ENCODE measurements at places on chromosomes 16 and 17. TPM values are rescaled to one million over a fixed set of nuclear protein-coding genes. Genes with fewer than 3 reads are reported as not detected.

The MMP2 gene
- total RNA-seq: not detected

The ARHGAP23 gene
- 0.57 TPM for total RNA-seq

The ATP2A1 gene
- 2.6 TPM for total RNA-seq

The KIAA0513 gene
- total RNA-seq: 12.9 TPM

The METRNL gene
- 31.1 TPM for total RNA-seq

- DNase-seq: no peak
These were observed 25.9 kb downstream of the LPCAT2 start for GRCh38 chr16:55534756-55535155.

- no peak for DNase-seq
These were observed 759 bp downstream of the ELAC2 start for GRCh38 chr17:13016881-13017654.

- no peak for DNase-seq
These were observed 40.5 kb upstream of the MGAT5B start for GRCh38 chr17:76827736-76828135.

DNA sequence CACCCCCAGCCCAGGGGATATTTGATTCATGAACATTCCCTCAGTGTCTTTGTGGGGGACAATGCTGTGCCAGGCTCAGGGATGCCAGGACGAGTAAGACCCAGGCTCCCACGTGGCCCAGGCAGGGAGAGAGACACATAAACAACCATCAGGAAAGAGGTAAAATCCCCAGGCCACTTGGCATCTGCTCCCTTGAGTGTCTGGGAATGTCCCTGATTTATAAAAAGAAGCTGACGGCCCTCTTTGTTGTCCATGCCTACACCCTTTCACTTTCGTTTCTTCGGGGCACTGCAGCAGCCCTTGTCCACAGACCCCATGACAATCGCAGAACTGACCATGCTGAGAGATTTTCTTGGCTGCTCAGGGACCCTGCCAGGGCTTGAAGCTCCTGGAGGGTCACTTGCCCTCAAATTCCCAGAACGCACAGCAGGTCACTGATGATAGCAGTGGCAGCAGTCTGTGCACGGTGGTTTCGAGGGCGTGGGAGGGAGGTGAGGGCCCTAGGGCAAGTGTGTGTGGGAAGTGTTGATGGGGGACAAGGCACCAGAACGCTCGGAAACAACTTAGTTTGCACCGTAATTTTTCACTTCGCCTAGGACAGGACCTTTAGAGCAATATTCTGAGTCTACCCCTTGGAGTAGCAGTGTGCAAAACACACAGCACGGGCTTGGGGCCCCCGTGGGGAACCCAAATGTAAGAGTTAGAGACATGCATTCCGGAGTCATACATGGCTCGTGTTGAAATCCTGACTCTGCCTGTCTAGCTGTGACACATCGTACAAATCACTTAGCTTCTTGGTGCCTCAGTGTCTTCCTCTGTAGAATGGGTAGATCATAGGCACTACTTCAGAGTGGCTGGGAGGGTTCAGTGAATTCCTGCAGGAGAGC lies 4.7 kb downstream of the NOD2 start:
- no peak for DNase-seq

DNA sequence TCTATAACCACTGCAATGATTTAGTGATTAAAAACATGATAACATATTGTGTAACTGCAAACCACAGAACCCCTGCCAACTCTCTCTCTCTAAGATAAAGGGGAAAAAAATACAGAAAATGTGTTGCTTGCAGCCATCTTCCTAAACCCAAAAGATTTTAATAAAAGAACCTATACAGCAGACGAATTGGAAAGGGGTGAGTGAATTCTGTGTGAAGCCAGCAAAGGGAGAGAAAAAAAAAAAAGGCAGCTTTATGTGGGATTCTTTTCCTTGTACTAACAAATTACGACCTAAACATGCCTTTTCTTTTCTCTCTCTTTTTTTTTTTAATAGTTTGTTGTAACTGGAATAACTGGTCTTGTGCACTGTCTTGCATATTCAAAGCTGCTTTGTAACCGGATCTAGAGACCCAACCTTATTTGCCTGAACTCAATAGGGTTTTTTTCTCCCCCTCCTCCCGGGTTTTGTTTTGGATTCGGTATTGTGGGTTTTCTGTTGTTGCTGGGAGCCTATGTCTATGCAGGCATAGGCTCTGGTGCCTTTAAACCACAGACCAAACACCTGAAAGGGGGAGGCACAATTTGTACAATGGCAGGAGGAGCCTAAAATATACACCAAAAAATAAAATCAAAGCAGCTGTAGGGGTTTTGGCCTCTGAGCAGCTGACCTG lies 7.0 kb upstream of the ZFHX3 start:
- DNase-seq: no peak

DNA sequence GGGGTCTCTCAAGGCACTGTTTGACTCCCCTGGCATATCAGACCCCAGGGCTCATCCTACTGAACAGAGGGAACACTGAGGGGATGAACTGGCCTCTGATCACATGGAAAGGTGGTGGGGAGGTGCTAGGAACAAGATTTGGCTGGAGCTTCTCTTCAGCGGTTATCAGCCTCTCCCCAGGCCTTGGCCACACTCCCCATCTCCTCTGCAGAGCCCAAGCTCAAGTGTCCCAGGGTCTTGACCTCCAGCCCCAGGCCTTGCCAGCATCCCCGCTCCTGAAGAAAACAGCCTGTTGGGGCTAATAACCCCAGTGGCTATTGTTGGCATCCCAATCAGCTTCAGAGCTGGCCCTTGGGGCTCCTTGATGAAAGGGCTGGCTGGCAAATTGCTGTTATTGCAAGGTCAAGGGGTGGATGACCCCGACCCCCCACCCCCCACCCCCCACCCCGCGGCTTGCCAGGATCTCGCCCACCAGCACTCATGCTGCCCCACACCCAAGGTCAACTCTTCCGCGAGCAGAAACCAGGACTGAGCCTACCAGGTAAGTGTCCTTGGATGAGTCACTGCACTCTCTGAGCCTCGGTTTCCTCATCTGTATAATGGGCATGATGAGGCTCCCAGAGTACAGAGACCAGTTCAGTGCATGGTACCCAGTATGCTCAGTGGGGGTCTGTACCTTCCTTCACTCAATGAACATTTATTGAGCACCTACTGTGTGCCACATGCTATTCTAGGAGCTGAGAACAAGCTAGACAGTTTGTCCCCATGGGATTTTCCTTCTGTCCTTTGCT lies 18.8 kb upstream of the FAM83G start:
- DNase-seq: no peak
